HFFc6 (cell line): ENCODE measurements at places on chromosomes 16 and 17.

- no peak for DNase-seq
Measured at GRCh38 chr17:72004611-72005331, 116.0 kb upstream of the SOX9 start.

GRCh38 chr17:30378241-30378824 is 394 bp upstream of the CPD start:
- DNase-seq, result no peak

GRCh38 chr17:75849279-75849646 is 5.1 kb upstream of the UNC13D start:
- DNase-seq, result no peak

- no peak for DNase-seq
Measured at GRCh38 chr17:47808036-47808829, 13.4 kb downstream of the OSBPL7 start.

DNA sequence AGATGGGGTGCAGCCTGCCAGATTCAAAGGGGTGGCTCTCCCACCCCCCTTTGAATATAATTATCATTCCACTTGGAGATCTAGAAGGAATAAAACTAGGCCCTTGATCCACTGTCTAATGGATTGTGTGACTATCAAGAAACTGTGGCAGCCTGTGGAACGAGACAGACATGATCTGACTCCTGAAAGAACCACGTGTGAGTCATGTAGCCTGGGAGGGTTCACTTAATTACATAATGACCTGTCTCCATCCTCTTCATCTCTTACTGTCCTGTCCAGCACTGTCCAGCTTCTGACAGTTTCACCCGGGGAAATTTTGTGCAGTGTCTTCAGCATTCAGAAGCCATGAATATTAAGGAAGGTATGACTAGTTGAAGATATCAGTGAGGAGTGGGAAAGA is 43.3 kb upstream of the CDH13 start:
- DNase-seq, result peak; percentile 14

DNA sequence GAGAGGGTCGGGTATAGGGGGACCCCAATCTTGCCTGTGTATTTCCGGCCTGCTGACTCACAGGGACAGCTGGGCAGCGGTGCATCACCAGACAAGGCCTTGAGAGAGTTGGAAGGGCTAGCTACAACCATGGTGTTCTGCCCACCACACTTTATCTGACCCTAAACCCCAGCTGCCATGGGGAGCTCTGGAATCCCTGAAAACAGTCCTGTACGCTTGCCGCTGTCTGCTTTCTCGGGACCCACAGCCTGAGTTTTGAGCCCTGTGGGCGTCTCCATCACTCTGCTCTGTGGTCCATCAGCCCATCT is 100.4 kb upstream of the GSE1 start:
- DNase-seq, result no peak

DNA sequence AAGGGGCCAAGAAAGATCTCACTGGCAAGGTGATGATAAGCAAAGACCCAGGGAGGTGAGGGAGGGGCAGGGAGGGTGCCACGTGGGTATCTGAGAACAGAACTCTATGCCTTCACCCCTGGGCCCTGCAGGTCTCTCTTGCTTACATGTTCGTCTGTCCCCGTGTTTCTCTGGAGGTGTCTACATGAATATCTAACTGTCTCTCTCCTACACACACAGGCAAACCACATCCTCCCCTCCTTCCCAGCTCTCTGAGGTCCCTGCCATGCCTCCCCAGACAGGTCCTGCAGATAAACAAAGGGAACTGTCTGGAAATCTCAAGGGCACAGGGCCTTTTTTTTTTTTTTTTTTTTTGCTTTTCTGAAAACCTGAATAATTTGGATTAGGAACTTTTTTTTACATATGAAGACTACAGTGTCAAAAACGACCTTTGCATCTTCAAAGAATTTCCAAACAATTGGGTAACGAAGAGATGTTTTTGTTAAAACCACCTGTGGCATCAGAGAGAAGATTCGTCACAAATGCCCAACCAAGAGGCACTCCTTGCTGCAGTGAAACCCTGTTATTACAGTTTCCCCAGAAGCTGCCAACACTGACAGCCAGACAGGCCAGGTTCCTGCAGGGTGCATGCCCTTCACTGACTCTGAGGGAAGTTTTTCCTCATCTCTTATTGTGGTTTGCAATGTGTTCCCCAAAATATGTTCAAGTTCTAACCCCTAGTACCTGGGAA is 17.8 kb downstream of the PLLP start:
- no peak for DNase-seq

DNA sequence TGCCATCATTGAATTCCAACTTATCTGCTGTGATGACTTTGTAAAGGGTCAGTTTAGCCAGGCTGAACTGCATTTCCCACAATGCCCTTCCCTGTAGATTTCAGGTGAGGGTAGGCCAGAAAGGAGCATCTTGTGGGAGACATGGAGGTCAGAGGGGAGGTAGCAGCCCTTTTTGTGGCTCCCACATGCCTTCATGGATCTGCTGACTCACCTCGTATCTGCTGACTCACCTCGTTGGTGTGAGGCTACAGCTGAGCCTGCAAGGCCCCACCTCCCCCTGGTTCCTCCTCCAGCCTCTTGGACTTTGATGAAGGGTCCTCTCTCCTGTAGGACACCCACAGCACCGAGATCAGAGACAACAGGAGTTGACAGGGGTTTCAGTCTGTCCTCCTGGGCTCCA is 102.5 kb downstream of the SALL1 start:
- no peak for DNase-seq

- DNase-seq, result peak; percentile 77
Measured at GRCh38 chr16:50185005-50185505, 31.9 kb downstream of the TENT4B start.

DNA sequence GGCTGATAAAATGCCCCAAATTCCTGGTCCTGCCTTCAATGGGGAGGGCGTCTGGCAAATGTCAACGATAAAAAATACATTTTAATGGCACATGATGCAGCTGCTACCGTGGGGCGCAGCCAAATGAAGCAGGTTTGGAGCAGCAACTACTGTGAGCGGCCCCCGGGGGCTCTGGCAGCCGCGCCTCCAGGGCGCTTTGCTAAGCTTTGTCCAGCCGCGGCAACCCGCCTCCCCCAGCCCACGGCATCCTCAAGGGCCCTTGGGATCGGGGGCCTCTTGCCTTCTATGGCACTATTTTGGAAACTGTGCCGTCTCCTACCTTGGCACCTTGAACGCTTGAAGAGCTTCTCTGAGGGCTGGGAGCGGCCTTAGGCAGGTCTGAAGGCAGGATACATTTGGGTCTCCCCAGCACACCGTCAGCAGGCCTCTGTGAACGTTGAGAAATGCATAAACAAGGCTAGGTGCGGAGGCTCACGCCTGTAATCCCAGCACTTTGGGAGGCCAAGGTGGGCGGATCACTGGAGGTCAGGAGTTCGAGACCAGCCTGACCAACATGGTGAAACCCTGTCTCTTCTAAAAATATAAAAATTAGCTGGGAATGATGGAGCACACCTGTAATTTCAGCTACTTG is 25.1 kb downstream of the TBX4 start:
- DNase-seq, result no peak

DNA sequence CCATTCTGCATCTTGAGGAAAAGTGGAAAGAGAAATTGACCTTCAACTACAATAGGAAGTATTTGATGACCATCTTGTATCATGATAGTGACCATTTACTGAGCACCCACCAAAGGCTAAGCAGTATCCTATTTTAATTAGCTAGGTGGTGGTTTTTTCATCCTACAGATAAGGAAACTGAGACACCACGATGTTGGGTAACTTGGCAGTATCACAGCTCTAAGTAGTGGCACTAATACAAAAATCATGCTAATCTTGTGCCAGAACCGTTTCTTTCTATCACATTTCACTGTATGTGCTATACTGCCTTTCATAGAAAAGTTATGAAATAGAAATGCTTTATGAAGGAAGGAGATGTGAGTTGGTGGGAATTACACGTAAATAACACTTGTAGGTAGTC is 2.3 kb downstream of the EVI2B start:
- DNase-seq, result no peak

DNA sequence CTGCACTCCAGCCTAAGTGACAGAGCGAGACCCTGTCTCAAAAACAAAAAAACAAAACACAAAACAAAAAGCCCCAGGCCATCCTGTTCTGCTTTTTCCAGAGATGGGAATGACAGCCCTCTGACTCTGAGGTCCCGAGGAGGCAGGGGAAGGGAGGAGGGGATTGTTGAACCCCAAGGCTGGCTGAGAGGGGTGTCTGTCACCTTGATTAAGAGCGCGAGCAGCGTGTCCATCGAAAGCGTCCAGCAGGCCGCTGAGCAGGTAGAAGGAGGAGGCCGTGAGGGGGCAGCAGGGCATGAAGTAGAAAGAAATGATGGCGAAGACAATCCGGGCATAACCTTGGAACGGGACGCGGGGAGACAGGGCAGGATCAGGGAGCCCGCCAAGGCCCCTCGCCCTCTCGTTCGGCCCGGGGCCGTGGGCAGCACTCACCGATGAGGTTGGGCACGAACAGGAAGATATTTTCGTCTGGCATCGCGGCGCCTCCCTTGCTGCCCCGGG is 593 bp downstream of the CDIPT start:
- DNase-seq, result no peak

GRCh38 chr16:69618721-69619120 is 53.0 kb downstream of the NFAT5 start:
- no peak for DNase-seq

DNA sequence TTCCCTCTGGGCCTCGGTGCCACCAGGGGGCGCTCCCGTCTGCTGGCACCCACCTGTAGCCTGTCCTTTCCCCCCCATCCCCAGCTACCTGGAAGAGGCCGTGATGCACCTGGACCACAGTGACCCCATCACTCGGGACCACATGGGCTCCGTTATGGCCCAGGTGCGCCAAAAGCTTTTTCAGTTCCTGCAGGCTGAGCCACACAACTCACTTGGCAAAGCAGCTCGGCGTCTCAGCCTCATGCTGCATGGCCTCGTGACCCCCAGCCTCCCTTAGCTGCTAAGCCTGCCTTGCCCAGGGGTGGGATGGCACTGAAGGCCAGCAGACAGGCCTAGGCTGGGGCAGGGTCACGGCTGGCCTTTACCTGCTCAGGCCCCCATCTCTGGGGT is 818 bp upstream of the NRN1L start:
- no peak for DNase-seq

GRCh38 chr16:52993179-52993578 is 59.5 kb downstream of the CHD9NB start:
- DNase-seq, result no peak

DNA sequence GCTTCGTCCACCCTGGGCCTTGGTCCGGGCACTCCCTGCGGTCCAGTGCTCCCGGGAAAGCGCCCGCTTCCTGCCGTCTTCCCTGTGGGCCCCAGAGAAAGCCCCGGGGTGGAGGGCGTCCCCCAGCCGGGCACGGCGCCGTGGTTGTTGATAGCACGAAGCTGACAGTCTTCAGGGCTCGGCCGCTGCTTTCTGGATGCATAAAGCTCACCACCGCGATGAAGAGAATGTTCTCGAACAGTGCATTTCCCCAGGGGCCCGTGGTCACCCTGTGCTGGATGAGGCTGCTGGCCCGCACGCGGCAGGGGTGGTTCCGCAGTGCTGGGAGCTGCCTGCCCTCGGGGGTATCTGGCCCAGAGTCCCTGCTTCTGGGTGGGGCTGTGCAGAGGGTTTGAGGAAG is 53.2 kb downstream of the BAHCC1 start:
- no peak for DNase-seq

- peak; percentile 87 for DNase-seq
Measured at GRCh38 chr17:17874478-17874877, 37.7 kb upstream of the SREBF1 start.
